Stimulated activated CD8-positive, alpha-beta memory T cell treated with anti-CD3 and anti-CD28 coated beads, Interleukin-12 subunit alpha, Interleukin-12 subunit beta, amount 100 ng/mL, for 1 hour (primary cell): ENCODE measurements at places on chromosomes 16 and 17.

DNA sequence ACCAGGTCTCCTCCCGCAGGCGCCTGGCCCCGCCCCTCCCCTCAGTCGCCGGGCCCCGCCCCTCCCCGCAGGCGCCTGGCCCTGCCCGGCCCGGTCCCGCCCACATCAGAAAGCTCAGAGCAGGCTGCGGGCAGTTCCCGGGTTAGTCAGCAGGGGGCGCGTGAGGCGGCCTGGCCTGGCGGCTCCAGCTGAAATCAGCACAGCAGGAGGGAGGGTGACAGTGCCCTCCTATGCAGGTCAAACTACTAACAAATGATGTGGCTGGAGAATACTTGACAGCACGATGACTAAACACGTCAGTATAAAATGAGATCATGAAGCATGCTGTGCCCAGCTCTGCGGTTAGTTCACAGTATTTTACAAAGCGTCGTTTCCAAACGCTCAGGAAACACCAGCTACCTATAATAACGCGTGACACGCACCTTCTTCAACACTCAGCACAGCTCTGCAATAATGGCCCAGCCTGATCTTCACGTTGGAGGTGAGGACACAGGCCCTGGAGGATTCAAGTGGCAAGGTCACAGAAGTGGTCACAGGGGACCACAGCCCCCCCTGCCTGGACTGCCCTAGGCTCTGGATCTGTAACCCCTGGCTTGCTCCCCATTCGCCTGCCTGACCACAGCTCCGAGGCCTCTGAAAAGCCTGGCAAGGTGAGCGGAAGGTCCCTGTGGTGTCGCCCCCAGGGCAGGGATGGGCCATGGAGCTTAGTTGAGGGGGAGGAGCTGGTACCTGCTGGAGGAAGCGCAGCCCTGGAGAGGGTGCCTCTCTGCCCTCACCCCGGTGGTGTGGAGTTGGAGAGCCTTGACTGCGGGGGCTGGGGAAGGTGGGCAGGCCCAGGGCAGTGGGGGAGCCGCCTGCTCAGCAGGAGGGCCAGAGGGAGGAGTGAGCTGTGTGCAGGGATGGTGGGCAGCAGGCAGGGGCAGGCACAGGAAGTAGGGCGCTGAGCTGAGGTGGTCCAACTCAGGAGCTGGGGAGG lies 81.2 kb downstream of the KCNJ12 start:
- DNase-seq = peak; percentile 84

DNA sequence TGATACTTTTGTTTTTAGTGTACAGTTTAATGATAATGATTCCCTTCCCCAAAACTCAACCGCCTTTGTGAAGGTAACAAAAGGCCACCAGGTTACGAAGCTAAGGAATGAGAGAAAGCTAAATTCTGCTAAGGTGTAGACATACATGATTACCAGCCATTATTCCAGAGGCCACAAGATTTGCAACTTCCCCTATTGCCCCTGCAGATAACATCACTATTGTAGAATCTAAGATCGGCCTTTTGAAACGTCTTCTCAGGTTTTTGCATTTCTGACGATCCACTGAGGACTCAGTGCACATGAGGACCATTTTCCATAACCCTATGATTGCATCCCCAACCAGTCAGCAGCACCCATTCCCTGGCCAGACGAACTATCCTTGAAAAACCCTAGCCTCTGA lies 33.9 kb upstream of the SNN start:
- no peak for DNase-seq

DNA sequence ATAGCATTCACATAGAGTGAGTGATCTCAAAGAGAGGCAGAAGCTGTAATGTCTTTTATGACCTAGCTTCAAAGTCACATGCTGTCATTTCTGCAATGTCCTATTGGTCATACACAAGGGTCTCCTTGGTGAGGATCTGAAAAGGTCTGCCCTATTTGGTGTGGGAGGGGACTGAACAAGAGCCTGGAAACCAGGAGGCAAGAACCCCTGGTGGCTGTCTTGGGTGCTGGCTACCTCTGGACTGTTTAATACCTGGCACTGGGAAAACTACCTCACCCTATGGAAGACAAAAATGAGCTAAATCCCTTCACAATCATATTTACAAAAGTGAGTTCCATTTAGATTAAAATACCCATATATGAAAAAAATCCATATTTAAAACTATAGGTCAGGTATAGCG lies 9.0 kb downstream of the KCTD13 start:
- no peak for DNase-seq

DNA sequence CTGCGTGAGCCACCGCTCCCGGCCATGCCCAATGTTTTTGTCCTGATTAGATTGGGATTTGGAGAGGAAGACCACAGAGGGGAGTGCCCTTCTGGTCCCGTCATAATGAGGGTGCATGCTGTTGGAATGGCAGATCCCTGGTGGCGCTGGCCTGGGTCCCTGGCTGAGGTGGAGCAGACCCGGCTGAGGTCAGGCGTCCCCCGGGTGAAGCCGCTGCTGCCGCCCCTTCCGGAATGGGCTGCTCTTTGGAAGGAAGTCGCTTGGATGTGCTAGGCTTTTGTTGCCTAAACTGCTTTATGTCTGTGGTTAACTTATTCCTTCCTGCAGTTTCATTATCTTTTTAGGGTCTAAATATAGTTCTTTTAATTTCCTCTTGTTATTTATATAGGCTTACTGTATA lies 120.3 kb upstream of the CHMP6 start:
- no peak for DNase-seq

GRCh38 chr17:7846063-7846735 lies 8.7 kb upstream of the TMEM88 start:
- DNase-seq = no peak

DNA sequence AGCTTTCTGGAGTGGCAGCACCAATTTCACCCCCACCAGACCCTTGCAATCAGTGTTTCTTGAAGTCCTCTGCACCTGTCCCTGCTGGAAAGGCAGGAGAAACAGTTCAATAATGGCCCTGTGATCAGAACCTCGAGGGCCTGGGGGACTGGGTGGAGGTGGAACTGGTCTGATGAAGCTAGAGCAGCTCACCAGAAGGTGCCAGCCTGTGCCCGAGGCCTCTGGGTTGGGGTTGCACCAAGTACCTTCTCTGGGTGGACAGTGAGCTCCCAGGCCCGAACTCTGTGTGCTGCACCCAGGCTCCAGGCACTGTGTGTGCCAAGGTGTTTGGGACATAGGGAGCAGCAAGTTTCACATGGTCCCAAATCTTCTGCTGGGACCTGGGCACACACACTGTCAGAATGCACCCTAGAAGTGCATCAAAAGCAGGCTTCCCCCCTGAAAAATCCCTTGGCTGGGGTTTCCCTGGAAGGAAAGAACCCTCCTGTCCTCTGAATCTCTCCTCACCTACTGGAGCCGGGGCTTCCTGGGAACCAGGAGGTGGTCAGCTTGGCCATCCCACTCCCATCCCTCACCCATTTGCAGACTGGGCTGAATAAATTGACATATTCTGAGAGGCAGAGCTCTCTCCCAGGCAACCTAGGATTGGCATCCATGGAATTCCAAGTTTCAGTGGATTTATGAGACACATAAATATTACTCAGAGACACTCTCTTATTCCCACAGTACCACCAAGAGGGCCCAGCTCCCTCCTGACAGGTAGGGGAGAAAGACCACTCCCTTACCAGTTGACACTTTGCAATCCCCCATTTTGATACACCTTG lies 17.4 kb downstream of the CD300LG start:
- no peak for DNase-seq

DNA sequence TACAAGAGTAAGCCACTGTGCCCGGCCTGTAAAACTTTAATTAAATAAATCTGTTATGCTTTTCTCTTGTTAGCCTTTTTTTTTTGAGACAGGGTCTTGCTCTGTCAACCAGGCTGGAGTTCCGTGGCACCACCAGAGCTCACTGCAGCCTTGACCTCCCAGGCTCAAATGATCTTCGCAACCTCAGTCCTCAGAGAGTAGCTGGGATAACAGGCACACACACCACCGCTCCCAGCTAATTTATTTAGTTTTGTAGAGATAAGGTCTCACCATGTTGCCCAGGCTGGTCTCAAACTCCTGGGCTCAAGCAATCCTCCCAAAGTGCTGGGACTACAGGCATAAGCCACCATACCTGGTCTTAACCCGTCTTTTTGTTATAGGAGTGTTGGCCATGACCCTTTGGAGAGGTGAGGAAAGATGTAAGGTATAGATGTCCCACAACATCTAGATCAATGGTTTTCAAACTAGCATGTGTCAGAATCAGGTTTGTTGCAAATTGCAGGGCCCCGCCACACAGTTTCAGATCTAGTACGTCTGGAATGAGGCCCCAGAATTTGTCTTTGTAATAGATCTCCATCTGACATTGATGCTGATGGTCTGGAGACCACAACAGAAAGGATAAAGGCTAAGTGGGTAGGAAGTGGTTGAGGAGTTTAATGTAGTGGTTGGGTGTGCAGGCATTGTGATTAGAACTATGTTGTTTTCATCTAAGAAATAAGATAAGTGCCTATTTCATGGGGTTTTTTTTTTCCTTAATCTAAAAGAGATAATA lies 4.3 kb upstream of the GGA2 start:
- no peak for DNase-seq

GRCh38 chr17:71655542-71655941 lies 465.3 kb upstream of the SOX9 start:
- no peak for DNase-seq

DNA sequence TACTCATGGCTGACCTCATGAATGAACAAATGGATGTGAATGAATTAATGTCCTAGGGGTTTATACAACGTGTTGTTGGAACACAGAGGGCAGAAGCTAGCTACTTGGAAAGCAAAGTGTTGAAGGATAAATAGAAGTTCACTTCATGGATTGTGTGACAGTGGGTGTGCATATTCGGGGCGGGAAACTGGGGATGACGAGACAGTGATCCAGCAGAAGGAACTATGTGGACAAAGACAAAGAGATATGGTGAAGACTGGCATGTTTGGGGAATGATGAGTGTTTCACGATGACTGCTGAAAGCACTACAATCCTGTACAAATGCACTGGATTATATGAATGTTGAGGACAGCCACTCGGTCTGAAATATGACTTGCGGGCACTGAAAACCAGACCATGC lies 250.5 kb upstream of the C16orf82 start:
- DNase-seq = no peak

- DNase-seq = no peak
Measured at GRCh38 chr17:81651692-81652091, 4.7 kb downstream of the PDE6G start.

GRCh38 chr17:37729905-37730304 lies 15.0 kb downstream of the HNF1B start:
- DNase-seq = no peak
